Fibroblast of mammary gland (primary cell): ENCODE measurements at places on chromosomes 6 and 20.

DNA sequence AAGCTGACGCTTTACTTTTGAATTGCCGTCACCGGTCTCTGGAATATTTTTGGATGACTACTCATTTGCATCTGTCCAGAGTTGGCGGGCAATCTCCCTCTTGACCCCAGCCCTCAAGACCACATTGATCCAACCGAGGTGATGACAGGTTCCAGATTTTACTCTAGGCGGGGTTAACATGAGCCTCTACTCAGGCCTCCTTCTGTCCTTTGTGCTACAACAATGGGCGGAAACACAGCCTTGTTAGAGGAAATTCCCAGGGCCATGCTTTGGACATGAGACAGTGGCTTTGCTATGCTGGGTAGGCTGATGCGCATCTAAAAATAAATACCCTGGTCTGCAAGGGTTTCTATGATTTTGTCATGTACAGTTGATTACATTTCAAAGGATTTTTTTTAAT lies 27.0 kb upstream of the ADGRF5 start:
- no peak for DNase-seq

- DNase-seq, result no peak
Observed at GRCh38 chr20:19789446-19789845, 31.4 kb downstream of the RIN2 start.

DNA sequence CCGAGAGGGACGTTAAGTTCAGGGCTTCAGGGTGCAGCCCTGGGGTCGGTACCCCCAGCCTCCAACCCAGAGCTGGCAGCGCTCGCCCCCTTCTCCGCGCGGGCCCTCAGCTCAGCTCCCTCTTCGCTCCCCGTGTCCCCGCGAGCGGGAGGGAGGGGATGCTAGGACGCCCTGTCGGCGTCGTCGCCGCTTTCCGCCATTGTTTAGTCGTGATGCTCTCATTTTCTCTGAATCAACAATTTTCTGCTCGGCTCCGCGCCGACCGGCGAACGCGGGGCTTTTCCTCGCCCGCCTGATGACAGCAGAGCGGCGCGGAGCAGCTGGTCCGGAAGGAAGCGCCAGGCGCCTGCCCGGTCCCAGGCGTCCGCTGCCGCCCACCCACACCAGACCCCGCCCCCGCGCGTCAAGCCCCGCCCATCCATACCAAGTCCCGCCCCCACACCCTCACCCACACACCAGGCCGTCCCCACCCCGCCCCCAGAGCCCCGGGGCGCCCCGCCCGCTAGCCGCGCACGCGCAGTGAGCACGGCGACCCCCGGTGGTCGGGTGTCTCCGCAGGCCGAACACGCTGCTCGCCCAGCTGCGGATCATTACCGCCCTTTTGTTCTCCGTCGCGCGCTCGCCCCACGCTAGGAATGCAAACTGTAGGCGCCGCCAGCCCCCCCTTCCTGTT lies 50.1 kb upstream of the SLC32A1 start:
- DNase-seq, result peak; percentile 44

GRCh38 chr6:130223508-130223907 lies 757 bp upstream of the SAMD3 start:
- DNase-seq, result peak; percentile 18

DNA sequence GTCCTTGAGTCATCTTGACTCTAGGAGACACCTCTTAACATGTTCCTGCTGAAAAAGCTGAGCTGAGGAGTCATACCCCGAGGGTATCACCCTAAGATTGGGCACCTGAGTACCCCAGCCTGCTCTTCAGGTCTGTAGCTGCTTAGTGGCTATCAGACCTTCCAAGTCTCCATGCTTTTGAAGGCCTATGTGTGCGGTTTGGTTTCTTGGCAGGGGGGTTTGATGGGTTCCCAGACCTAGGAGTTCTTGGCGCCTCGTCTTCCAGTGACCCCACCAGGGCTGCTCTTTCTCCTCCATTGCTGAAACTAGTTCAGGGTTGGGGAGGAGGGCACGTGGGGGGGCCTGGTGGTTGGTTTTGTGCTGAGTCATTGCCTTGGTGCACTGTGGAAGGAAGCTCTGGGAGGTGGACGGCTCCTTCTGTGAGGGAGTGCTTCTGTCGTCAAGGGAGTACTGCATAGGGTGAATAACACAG lies 20.1 kb downstream of the IGF2R start:
- peak; percentile 81 for DNase-seq

DNA sequence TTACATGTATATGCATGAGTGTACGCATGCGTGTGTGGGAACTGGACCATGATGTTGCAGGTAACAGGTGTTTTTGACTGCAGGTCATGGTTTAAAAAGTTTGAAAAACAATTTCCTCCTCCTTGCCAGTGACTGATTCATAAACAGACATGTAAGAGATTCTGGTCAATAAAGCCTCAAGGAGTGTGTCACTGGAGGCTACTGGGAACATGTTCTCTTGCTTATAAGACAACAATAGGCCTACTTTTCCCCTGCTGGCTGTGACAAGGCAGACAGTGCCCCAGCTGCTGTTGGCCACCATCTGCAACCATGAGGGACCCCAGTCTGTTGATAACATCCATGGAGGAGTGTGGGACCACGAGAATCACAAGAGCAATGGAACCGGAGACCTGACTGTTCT lies 12.7 kb downstream of the LEMD2 start:
- no peak for DNase-seq

DNA sequence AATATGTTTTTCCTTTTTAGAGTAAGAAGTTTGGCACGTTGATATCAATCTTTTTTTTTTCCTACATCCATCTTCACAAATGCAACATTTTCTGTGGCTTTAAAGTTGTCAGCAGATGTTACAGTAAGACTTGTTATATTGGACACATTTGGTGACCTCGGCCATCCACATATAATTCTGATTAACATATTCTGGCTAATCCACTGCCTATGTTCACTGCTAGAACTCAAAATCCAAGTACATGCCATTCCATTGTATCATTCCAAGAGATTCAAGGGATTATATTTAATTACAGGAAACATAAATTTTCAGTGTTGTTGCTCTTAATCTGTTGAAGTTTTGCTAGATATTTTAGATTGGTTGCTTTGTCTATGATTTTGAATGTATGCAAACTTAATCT lies 367.6 kb downstream of the TENT5A start:
- peak; percentile 11 for DNase-seq

GRCh38 chr20:24669701-24670100 lies 200.3 kb downstream of the SYNDIG1 start:
- DNase-seq, result no peak

- DNase-seq, result no peak
Observed at GRCh38 chr6:150038202-150039062, 13.1 kb upstream of the RAET1L start.

- no peak for DNase-seq
Observed at GRCh38 chr6:9593554-9593953, 821.3 kb downstream of the TFAP2A start.

DNA sequence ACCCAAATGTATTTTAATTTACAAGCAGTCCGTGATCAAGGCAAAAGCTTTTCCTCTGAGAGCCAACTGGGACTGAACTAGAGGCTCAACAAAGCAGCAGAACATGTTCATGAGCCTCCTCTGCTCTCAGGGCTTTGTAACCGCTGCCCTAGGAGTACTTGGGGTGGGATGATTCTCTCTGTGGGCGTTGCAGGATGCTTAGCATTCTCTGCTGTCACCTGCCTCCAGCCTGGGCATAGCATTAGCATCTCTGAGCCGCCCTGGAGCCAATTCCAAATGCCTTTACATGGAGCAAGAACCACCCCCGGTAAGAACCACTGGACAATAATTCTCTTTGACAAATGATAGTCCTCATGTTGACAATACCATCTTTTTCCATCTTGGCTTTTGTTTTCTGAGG lies 237.6 kb upstream of the CDH4 start:
- DNase-seq, result no peak

DNA sequence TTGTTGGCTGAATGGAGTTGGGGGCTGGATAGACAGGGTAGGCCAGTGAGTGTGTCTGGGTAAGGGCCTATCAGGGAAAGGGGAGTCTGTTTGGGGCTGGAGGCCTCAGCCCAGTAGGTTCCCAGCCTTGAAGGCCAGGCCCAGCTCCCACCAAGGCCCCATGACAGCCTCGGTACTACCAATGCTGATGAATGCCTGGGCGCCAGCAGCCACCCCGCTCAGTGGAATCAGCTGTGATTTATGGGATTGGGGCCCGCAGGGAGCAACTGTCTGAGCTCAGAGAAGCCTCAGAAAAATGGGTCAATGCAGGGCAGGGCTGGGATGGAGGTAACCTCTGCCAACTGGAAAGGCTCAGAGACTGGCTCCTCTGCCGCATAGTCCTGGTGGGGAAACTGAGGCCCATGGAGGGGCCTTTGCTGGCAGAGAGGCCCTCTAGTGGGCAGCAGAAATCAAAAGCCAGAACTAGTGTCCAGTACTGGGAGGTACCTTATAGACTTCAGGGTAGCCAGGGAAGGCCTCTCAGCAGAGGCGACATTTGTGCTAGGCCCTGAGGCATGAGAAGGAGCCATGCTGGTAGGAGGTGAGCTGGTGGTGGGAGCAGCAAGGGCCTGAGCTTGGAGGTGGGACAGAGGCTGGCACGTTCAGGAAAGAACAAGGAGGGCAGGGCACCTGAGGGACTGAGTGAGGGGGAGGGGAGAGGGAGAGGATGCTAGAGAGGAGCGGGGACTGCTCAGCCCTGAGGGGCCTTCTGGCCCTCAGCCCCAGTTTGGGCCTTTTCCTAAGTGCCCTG lies 36.4 kb downstream of the DLGAP4 start:
- no peak for DNase-seq

GRCh38 chr6:62612471-62612870 lies 326.4 kb upstream of the KHDRBS2 start:
- no peak for DNase-seq

DNA sequence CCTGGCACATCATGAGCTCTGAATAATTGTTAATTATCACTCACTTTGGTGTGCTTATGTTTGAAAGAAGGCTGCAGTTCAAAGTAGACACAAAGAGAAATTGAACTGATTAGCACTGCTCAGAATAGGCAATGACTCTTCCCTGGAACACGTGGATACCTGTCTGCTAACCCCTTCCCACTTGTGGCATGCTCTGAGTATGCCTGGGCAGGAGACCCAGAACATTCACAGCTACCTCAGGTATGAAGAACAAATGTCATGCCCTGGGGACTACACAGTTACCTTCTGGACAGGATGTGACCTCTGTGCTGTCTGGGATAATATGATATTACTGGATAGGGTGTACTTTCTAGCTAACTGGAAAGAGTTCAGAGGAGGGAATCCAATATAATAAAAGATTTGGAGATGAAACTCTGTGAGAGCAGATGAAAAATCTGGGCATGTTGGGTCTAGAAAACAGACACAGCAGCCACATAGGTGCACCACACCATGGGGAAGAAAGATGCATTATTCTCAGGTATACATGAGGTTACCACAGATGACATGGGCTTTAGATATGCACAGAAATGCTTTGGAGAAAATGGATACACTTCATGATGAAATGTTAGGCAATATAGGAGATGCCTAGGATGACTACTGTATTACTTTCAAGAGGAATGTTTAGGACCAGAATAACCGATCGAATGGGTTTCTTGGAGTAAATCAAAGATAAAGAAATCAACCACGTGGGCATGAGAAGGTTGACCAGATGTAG lies 324.2 kb upstream of the PREP start:
- DNase-seq, result no peak

- DNase-seq, result peak; percentile 86
Observed at GRCh38 chr20:14288341-14289330, 48.8 kb downstream of the FLRT3 start.

DNA sequence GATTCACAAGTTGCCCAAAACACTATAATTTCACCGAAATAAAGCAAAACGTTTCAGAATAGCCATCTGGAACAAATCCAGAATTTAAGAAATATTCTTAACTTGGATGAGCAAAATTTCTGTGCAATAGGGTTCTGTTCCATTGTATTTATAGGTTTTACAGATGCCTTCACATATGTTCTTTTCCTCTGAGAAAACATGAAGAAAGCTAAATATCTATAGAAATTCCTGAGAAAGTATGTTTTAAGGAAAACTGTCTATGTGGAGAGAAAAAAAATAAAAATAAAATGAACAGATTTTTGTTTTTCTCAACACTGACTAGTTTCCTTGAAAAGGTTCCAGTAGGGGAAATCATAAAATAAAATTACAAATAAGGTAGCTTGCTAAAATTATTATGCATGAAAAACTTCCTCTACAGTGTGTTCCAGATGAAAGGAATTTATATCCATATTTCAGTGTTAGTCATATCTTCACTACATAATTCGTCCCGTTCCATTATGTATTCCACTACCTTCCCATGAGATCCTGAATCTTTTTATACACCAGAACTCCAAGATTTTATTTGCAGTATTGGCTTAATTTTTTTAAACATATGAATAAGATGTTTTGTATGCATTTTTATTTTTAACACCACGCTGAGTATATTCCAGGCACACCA lies 42.4 kb upstream of the TMX4 start:
- no peak for DNase-seq

GRCh38 chr20:5864428-5864827 lies 85.9 kb downstream of the TRMT6 start:
- DNase-seq, result no peak

DNA sequence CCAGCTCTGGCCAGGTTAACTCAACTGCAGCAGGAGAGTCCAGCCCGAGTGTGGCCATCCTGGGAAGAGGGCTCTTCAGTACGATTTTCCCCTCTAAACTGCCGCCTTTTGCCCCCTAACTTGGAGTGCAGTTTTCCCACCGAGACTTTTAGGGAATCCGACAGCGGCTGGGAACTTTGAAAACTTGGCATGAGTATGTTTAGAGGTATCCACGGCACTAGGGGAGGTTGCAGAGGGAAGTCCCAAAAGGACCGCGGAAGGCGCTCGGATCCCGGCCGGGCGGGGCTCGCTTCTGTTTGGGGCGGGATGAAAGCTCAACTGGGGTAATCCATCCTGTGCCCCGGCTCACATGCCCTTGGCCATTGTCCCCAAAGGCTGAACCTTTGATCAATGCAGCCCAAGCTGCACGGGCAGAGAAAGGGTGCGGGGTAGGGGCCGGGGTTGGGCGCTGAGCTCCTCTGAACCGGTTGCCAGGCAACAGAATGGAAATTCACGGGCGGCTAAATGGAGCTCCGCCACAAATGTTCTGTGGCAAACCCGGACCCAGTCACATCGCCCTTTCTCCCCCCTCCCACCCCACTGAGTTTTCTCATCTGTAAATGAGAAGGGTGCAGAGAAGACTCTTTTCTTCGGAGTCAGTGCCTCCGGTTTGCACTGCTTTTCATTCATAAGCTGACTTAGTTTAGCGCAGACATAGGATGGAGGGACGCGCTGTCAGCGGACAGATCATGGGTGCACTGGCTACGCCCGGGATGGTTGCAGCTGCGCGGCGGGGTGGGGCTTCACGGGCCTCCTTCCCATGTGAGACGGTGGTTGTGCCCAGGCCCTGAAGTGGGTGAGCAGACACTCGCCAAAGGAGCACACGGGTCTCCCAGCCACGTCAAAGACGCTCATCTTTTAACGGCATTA lies 2.3 kb downstream of the BMP6 start:
- no peak for DNase-seq

GRCh38 chr6:3347826-3348225 lies 89.1 kb downstream of the PSMG4 start:
- DNase-seq, result no peak

DNA sequence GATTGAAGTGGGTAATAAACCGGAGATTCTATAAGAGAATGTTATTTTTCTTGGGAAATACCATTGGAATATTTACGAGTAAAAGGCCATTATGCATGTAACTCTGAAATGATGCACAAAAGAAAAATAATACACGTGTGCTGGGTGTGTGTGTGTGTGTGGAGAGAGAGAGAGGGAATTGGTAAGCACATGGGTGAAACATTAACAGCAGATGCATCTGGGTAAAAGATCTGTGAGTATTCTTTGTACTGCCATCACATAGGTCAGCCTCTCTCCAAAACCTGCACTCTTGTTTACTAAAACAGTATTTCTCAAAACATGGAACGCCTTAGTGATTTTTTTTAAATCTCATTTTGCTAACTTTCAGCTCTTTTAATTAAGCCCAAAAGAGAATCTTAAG lies 28.9 kb downstream of the EYA2 start:
- no peak for DNase-seq
